ENCODE measurements at places on chromosomes 11 and 22. TPM values are rescaled to one million over a fixed set of nuclear protein-coding genes. Genes with fewer than 3 reads are reported as not detected.

GRCh38 chr11:69868006-69868810, 49.0 kb upstream of the FGF3 start:
- no peak for DNase-seq

GRCh38 chr11:17915500-17916143, 97.2 kb downstream of the SERGEF start:
- DNase-seq = no peak

DNA sequence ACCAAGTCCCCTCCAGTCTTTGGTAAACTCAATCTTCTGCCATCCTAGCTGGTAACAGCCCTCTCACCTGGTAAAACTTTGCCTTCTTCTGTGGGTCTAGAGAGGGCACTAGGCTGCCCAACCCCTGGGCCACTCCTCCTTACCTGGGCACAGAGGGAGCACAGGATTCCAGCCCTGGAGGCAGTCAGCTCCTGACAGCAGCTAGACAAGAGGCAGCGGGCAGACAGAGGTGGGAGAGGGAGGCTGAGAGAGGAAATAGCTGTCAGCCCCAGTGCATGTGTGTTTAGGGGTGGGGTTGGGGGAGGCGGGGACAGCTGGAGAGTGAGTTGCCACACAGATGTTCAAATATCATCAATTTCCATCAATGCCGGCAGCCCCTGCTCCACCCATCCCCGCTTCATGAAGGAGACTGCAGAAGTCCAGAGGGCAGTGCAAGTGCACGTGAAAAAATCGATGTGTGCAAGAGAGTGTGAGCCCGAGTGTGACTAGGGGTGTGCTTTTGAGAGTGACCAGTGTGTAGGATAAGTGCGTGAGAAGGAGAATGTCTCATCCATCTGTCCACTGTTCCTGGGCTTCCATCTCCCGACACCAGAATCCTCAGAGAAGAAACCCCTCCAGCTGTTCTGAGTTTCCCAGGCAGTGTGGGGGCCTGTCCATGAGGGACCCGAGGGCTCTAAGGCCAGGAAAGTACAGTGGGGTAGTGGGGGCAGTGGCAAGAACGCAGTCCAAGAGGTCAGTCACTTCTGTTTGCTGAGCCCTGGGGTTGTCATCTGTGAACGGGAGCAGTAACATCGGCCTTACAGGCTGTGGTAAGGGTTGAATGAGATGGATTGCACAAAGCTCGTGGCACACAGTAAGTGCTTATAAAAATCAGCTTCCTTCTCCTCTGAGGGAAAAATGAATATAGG, at the start of gene PTGDR2:
Gene PTGDR2 (minus strand): TSS at position 225 of the 908 bp plus-strand sequence. CDS start 2,228 bp downstream, outside the sequence.
- no peak for DNase-seq

DNA sequence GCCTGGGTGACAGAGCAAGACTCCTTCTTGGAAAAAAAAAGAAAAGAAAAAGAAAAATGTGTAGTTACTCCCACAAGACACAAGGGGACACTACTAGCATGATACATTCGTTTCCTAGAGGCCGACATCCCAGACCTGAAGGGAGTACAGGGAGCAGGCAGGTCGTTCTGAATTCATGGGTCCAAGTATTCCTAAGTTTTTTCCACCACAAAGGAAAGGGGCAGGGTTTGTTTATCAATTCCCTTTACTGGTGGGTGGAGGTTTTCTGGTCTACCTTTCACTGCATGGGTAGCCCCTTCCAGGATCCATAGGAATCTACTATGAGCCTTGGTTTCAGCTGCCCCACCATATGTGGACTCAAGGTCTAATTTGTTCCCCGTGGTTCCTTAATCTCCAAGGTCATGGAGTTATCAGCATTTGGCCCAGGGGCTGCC, 11.8 kb downstream of the TIGD3 start:
- peak; percentile 86 for DNase-seq

DNA sequence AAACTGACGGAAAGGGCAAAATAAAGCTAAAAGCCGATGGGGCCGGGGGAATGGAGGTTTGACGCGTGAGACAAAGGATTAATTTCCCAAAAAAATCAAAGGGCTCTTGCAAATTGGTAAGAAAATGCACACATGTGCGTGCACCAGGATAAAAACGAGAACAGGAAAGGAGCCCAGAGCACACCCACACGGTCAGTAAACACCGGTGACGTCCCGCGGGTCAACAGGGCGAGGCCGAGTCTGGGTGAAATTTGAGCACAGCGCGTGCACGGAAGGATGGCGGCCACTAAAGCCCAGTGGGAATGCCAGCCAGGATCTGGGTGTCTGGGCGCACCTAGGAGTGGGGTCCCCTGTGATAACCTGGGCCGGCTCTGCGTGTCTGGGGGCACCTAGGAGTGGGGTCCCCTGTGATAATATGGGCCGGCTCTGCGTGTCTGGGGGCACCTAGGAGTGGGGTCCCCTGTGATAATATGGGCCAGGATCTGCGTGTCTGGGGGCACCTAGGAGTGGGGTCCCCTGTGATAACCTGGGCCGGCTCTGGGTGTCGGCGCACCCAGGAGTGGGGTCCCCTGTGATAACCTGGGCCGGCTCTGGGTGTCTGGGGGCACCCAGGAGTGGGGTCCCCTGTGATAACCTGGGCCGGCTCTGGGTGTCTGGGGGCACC, 44.4 kb downstream of the BRSK2 start:
- no peak for DNase-seq

GRCh38 chr11:72244361-72245262, 636 bp upstream of the PHOX2A start:
- DNase-seq = no peak

GRCh38 chr22:17974087-17974486, 50.3 kb downstream of the MICAL3 start:
- no peak for DNase-seq

DNA sequence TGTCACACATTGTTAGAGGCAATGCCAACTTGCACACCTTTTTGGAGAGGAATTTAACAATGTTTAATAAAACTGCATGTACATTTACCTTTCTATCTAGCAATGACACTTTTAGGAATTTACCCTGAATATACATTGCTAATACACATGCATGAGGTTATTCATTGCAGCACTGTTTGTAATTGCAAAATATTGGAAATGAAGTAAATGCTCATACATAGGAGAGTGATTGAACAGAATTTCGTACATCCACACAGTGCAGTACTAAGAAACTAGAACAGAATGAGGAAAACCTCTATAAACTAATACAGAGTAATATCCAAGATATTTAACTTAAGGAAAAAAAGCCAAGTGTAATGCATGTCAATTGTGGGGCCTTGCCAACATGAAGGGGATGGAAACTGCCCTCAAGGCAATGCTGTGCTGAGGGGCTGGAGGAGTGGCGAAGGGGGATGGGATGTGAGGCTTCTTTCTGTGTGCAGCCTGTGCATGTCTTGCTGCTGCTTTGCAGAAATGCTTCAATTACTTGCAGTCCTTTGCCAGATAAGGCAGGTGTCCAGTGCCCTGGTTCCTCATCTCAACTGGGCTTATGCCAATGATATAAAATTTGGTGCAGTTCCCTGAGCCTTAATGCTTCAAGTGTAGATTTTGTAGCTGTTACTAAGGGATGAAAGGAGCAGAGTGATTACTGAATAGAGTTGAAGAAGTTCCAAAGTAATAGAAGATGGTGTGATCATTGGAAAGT, 96.1 kb downstream of the GRIA4 start:
- no peak for DNase-seq

DNA sequence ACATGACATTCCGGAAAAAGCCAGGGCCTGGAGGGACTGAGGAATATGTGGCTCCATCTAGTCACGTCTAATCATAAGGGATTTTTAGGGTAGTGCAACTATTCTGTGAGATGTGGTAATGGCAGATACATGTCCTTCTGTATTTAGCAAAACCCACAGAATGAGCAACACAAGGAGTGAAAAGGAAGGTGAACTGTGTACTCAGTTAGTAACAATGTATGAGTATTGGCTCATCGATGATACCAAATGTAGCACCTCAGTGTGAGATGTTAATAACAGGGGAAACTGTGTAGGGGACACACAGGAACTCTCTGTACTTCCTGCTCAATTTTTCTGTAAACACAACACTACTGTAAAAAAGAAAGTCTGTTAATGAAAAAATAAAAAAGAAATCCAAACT, 42.0 kb upstream of the CARS1 start:
- DNase-seq = no peak

GRCh38 chr11:126855536-126855935, 145.0 kb downstream of the KIRREL3 start:
- DNase-seq = no peak

- DNase-seq = no peak
Observed at GRCh38 chr11:45272701-45273100, 13.4 kb downstream of the SYT13 start.

DNA sequence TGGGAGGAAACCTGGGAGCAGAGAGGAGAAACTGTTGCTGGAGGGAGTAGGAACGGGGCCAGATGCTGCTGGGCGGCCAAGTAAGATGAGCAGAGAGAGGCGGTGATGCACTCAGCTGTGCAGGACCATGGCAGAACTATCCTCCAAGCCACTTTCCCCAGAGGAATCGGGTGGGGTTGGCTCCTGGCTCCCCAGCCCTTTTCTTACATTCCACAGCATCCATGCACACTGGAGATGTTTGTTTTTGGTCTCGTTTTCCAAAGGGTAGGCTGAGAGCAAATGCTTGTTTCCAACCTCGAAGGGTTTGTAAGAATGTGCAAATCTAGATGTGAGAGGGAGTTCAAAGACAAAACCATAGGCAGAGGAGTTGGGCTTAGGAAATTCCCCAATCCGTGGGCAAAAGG, 73.2 kb downstream of the DBX1 start:
- DNase-seq = no peak

GRCh38 chr22:39518144-39518786, 2.1 kb upstream of the ATF4 start:
- DNase-seq = peak; percentile 51

GRCh38 chr11:129815596-129816461, at the start of gene TMEM45B:
TMEM45B (plus strand) TSS chr11:129815848; CDS start chr11:129852483, 36,635 bp downstream.
- no peak for DNase-seq

DNA sequence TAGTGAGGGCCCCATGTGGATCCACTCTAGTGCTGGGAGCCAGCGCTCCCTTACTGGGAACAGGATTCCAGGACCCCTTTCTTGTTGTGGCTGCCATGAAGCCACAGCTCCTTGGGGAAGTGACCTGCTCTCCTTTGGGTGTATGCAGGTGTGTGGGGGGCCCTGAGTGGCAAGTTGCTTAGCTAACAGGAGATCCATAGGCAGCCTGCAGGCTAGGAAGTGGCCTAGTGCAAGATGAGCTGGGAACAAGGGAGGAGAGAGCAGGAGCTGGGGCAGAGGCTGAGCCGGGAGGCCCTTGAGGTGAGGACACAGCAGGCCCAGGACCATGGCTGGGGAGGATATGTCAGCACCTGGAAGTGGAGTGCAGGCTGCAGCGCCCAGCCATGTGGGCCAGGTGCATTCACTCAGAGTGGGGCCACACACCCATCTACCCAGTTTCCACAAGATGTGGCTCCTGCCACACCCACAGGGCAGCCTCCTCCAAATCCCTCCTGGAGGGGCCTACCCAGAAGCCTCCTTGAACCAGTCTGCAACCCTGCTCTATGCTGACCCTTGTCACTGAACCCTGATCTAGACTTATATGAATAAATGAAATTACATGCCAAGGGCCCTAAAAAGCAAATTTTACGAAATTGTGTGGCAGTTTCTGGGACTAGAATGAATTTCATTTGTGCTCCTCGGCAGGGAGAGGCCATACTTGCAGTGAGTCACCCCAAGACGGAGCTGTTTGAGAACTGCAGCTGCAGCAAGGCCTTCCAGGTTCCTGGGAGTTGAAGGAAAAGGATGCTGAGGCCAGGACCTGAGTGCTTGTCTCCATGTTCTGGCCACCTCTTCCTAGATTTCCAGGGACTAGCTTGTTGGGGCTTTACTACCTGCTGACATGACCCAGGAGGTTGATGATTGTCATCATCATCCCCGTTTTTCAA, 3.2 kb downstream of the THAP7 start:
- peak; percentile 56 for DNase-seq

Gene PVALB
- not detected for total RNA-seq

Gene XKR3
- total RNA-seq = not detected

Gene SHANK2
- total RNA-seq = not detected

Gene HORMAD2
- not detected for total RNA-seq

Gene OR52I1
- not detected for total RNA-seq

Gene SNU13
- total RNA-seq = 148 TPM

Gene FAU
- total RNA-seq = 662 TPM

All from Karpas-422 (cell line).